ENCODE measurements at places on chromosomes 12 and 14. TPM values are rescaled to one million over a fixed set of nuclear protein-coding genes. Genes with fewer than 3 reads are reported as not detected.

The KIF26A gene
- not detected for polyA plus RNA-seq

The TTC8 gene
- polyA plus RNA-seq, result 70.7 TPM

DNA sequence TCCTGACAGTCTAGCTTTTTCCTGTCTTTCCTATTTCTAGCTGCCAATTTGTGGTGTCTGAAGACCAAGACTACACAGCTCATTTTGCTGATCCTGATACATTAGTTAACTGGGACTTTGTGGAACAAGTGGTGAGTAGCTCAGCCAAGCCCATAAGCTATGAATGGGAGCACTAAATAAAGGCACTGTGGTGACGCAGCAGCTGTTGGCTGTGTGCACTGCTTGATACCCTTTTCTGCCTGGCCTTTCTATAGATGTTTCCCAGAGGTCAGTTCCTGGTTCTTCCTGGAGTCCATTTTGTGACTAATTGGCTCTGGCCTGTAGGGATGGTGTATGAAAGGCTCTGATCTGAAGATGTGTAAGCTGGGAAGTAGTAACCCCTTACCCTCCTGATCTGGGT lies 20.5 kb downstream of the RNF10 start:
- DNase-seq, result no peak

GRCh38 chr12:54126029-54126695 lies 62.6 kb downstream of the SMUG1 start:
- no peak for DNase-seq

- DNase-seq, result no peak
Observed at GRCh38 chr14:69650948-69651369, 39.6 kb downstream of the SUSD6 start.

- no peak for DNase-seq
Observed at GRCh38 chr12:120830052-120830940, 73.9 kb downstream of the SPPL3 start.

DNA sequence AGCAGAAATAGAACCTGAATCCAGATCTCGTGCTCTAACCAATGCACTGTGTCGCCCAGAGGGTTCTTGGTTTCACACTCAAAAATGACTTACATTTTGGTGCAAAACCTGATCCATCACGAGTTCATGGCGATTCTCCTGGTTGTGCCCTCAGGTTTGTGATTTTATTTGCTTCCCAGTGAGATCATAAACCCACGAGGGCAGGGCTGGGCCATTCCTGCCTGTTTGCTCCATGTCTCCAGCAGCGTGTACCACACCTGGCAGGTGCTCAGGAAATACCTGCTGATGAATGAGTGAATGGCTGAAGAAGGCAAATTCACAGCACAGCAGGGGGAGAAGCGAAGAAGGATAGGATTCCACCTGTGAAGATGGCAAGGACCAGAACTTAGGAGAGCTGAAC lies 9.4 kb downstream of the ACACB start:
- no peak for DNase-seq

DNA sequence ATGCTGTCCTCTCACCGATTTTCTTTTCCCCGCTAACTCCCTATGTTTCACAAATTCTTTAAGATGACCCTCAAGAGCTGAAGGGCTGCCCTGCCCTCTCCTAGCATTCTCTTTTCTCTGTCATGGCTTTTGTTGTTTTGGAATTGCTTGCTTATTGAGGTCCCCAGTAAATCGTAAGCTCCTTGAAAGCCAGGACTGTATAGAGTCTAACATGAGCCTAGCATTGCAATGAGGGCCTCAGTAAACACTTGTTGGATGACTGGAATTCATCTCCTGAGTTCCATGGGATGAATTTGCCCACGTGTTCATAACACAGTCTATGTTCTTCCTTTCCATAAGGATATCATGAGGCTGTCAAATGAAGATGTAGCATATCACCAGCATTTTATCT lies 92.2 kb downstream of the APAF1 start:
- DNase-seq, result no peak

All from AG04450 (cell line).